Hindlimb muscle (tissue), 1 donor: ENCODE measurements at places on chromosomes 2 and 18.

- DNase-seq: no peak
Measured at GRCh38 chr2:241780939-241781569, 4.4 kb downstream of the GAL3ST2 start.

GRCh38 chr2:101823347-101823791, 125.9 kb downstream of the MAP4K4 start:
- no peak for DNase-seq

GRCh38 chr2:20429528-20429927, 17.3 kb upstream of the RHOB start:
- no peak for DNase-seq

DNA sequence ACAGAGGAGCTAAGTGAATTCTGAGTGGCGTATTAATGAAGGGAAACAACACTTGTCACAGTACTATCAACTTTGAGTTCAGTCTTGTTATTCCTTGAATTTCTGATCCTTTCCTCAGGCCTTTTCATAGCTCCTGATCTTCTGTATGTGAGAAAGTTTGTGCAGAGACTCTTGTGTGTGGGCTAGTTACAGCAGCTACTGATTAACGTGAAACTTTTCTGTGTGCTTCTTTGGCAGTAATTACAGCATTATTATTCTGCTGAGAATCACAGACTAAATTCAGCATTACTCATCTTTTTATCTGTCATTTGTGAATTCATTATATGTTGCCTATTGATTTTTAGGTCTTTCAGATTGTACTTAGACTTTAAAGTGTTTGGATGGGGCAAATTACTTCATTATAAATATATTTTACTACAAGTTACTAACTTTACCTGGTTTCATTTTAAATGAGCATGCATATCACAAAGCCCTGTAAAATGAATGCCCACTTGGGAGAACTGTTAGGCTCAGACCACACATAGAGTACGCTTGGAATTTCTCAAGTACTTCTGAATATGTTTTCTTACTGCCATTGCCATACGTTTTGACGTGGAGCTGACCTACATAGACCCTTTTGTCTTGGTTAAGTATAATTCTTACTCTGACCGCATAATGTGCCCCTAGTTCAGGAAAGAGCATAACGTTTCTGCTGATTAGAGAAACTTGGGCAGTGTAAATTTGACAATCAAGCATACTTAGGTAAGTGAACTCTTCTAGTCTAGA, 36.2 kb downstream of the CREB1 start:
- DNase-seq: no peak

DNA sequence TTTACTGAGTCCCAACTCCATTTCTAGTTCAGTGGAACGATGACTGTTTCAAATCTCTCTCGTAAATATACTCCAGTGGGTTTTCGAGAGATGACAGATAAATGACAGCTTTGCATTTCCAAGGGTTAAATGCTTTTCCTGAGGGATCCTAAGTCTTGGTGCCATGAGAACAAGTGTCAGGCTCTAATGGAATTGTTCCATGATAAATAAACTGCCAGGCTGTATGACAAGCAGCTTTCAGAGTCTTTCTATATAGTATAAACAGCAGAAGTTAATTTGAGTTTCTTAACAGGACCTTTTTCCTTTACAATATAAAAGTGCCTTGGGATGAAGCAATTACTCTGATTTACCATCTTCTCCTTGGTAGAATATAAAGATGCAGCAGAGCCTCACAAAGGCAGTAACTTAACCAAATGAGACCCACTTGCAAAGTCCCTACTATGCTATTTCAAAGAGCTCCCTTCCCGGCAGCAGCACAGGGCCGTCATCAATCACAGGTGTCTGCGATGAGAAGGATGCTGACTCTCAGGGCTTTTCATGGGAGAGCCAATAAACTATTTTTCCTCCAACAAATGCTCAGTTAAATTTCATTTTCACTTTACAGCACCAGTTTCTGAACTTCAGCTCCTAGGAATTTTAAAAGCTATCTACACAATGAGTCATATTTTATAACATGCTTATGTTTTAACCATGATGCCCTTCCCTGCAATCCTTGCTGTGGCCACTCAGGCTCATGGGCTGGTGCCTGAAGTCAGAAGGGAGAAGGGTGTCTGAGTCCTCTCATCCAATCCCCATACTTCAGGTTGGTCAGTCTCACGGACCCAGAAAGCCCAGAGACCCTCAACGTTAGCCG, 123.8 kb downstream of the AFF3 start:
- DNase-seq: no peak

- DNase-seq: no peak
Measured at GRCh38 chr2:118078734-118079133, 9.5 kb upstream of the INSIG2 start.

GRCh38 chr2:65340898-65341681, 91.3 kb downstream of the SPRED2 start:
- no peak for DNase-seq

GRCh38 chr18:29328932-29329331, 1152.0 kb upstream of the CDH2 start:
- no peak for DNase-seq

DNA sequence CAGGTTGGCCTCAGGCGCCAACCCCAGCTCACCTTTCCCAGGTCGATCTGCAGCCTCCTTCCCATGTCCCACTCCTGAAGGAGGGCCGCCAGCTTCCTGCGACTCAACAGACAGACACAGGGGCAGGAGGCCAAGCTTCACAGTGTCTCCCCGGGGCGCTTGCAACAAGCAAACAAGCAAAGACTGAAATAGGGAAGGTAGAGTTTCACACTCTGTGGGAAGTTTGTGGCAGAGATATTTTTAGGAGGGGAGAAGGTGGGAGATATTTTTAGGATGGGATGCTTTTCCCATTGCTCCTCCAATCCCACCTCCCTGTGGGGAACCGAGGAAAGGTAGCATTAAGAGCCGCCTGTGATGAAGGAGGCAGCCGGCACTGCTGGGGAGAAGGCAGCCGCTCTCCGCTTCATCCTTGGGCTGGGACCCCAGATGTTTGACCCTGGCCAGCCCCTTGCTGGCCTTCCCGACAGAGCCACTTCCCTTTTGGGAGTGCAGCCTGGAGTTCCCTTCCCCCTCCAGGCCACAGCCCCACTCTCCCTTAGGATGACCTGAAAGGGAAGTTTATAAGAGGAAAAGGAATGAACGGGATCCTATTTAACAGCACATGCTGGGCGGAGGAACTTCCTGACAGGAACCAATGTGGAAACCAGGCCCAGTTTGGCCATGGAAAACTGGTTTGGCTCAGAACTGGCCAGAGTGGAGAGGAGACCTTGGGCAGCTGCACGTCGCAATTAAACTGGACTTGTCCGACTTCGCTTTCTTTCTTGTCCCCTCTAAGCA, 142.2 kb upstream of the SMAD2 start:
- peak; percentile 32 for DNase-seq

DNA sequence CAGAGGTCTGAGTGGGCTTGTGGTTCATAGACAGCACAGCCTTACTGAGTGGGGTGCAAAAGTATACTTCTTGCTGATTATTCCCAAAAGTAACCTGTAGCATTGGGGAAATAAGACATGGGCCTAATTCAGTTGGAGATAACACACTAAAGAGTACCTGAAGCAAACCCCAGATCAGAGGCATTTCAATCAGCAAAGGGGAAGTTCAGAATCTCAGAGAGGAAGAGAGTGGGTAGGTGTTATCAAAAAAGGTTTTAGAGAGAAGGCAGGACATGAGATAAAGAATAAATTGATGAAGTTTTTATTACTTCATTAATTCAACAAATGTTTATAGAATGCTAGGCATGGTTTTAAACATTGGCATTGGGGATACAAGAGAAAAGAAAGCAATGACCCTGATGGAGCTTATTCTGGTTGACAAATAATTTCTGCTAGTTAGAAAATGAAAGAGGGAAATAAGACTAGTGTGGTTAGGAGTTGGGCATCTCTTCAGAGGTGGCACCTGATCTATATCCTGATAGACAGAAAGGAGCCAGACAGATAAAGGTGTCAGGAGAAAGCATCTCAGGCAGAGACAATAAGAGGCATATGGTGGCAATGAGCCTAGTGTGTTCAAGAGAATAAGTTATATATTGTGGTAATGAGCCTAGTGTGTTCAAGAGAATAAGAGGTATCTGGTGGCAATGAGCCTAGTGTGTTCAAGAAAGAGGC, 153.8 kb upstream of the SETBP1 start:
- no peak for DNase-seq

DNA sequence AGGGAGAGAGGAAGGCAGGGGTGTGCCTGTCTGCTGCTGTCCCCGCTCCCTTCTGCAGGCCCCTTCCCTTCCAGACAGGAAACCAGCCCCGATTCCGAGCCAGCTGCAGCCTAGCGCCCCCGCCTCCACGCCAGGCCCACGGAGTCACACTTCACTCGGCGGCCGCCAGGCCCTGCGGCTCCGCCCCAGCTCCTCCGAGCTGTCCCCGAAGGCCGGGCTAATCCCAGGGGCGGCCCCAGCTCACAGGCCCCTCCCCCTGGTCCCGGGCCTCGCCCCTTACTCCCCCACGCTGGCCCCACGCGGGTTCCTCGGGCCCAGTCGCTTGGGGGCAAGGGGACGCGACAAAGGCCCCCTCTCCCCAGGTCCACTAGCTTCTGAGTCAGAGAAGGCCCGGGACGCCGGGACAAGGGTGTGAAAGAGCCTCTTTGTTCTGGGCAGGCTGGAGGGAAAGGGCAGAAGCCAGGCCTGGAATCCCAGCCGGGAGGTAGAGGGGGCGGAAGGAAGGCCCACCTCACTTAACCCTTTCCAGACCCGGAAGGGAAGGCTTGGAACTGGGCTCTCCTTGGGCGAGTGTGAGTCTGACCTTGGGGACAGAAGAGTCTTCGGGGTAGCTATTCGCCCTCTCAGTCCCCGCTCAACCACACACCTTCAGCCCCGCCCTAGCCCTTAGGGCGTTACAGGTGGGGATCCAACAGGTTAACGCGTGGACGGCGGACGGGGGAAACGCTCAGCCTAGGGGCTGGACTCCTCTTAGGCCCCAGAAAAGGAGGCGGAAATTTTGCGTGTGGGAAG, 1.2 kb downstream of the RTKN start:
- DNase-seq: peak; percentile 92

- no peak for DNase-seq
Measured at GRCh38 chr2:32260376-32260775, 4.3 kb downstream of the NLRC4 start.

DNA sequence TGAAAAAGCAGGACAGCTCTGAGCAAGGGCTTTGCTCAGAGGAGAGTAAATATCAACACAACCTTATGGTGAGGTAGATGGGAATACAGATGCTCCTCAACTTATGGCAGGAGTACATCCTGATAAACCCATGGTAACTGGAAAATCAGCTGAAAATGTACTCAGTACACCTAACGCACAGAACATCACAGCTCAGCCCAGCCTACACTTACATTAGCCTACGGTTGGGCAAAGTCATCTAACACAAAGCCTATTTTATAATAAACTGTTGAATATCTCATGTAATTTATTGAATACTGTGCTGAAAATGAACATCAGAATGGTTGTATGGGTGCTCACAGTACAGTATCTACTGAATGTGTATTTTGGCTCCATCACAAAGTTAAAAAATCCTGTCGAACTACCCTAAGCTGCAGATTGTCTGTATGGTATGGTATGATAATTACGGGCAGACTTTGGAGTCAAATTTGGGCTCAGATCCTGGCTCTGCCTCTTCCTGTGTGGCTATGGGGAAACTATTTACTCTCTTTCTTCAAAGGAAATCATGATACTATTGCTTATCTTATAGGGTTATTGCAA, 120.3 kb upstream of the LYPD1 start:
- DNase-seq: peak; percentile 23

GRCh38 chr2:113846429-113846828, 43.5 kb upstream of the ACTR3 start:
- no peak for DNase-seq

- no peak for DNase-seq
Measured at GRCh38 chr2:176844461-176844860, 368.1 kb upstream of the HNRNPA3 start.

GRCh38 chr2:32424739-32425138, 67.9 kb downstream of the BIRC6 start:
- no peak for DNase-seq

- DNase-seq: no peak
Measured at GRCh38 chr18:63422864-63423304, 608 bp upstream of the VPS4B start.

DNA sequence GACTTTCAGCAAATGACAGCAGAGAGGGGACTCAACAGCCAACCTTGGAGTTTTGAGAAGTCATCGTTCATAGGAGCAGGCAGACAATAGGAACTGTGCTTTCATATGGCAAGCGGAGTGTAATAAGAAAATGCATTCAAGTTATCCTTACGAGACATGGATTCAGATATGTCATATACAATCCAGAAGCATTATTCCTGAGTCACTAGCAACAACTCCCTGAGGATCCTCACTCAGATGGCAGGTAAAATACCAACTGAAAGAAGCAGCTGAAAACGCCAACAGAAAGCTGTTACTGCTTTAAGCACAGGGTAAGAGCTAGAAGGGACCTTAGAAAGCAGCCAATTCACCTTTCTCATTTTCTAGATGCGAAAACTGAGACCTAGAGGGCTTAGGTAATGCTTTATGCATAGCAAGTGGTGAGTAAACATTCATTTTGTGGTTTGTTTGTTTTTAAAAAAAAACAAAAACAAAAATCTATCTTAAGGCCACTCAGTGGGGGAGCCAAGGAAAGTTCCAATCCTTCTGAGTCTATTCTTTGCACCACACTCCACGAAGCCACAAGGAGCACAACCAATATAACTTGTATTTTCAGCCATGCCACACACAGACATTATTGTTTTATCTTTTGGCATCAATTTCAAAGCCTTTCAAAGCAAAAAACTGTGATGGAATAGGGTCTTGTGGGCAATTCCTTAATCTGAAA, 89.1 kb upstream of the RIOK3 start:
- no peak for DNase-seq

GRCh38 chr2:54295911-54296310, 39.9 kb upstream of the TSPYL6 start:
- DNase-seq: no peak

DNA sequence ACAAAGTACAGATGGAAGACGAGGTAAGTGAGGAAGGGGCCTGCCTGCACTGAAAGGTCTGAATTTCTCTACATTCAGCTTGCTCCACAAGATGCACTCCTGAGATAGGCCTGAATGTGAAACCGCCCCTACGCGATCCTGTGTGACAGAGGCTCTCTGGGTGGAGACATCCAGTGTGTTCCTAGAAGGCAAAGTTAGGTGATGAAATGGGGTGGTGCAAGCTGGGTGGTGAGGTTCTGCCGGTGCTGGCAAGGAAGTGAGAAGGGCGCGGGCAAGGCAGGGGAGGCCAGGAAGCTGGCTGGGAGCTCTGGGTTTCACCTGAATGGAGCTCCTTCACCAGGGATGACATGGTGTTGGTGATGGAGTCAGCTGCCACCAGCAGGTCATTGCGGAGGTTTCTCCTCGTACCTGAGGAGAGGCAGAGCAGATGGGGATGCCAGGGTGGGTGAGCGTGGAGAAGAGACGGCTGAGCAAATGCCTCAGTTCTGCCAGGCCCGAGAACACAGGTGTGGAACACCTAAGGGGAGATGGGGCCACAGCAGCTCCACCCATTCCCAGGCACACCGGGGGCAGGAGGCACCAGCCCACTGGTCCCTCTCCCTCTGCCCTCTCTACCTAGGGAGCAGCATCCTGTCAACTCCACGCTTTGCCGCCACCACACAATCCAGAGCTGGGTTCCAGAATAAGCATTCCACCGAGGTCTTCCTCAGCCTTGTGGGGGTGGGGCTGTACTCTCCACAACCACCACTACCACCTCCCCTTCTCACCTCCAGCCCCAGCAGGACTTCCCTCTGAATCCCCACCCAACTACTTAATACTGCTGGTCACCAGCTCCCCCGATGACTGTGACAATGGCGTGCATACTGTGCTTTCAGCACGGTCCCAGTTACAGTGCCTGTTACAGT, 45.5 kb upstream of the DNMT3A start:
- DNase-seq: no peak

- no peak for DNase-seq
Measured at GRCh38 chr2:172893671-172894070, 158.0 kb downstream of the RAPGEF4 start.
